Dorsolateral prefrontal cortex (tissue), 122 donors: ENCODE measurements at places on chromosomes 5 and 9. TPM values are rescaled to one million over a fixed set of nuclear protein-coding genes. Genes with fewer than 3 reads are reported as not detected.

GMCL2 gene
- not detected for total RNA-seq

FAT2 gene
- not detected for total RNA-seq

GRCh38 chr9:5493679-5494511 lies 16.4 kb upstream of the PDCD1LG2 start:
- no peak for DNase-seq

DNA sequence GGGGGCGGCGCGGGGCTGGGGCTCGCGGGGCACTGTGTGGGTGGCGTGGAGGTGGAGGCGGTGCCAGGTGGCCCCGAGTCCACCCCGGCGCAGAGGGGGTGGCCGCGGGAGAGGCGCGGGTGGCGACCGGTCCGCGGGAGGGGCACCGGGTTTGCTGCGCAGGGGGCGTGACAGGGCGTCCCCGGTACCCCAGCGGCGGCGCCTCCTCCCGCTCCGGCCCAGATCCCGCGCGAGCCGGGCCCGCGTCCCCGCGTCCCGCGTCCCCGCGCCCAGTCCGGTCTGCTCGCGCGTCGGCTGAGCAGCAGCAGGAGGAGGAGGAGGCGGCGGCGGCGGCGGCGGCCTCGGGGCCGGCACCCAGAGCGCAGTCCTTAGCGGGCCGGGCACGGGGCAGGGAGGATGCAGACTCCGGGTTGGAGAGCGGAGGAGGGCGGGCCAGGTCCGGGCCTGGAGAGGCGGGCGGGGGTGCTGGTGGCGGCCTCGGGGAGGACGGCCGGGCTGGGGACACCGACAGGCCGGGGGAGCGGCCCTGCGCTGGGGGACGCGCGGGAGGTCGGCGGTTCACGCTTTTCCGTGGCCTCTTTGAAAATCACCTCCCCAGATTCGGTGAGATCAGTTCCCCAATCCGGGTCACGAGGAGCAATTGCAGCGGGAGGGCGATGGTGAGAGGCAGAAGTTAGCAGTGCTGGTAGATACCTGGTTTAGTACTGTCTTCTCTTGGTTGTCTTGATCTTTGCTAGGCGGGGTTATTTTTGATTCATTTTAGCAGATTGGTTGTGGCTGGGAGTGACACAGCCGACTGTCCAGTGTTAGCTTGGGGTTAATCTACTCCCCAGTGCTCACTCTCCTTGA lies 1.7 kb downstream of the TRIO start:
- peak; percentile 40 for DNase-seq

- no peak for DNase-seq
These were observed 61.2 kb downstream of the FYB1 start for GRCh38 chr5:39158127-39158593.
